ENCODE measurements at places on chromosomes 2 and 18.

DNA sequence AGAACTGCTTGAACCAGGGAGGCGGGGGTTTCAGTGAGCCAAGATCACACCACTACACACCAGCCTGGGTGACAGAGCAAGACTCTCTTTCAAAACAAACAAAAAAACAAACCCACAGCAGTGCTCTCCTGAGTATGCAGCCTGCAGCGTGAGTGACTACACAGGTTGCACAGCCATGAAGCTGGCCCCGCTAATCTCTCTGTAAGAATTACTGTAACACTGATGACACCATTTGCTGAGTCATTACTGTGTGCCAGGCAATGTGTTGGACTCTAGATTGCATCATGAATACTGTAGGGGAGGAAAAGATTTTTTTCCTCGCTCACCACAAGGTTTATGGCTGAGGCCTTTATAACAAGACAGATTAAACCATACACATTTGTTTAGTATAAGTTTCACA lies 118.6 kb upstream of the ATP8B1 start:
- no peak for DNase-seq

GRCh38 chr18:49901862-49902340 lies 88.6 kb upstream of the ACAA2 start:
- DNase-seq, result no peak

DNA sequence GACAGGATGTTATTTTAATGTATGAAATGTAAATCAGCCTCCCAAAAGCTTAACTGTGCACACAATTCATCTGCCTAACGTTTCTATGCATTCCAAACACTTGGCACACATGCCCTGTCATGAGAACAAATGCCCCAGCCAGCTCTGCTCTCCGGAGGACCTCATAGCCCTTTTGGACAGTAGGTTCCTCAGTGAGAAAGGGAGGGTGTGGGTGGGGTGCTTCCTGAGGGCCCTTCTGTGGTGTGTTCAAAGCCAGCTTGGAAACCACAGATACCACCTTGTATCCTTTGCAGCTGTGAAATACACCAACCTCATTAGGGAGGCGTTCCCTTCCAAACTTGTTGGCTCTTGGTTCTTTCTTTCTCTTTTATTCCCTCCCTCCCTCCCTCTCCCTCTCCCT lies 102.2 kb upstream of the ASB18 start:
- DNase-seq, result no peak

- peak; percentile 49 for DNase-seq
Measured at GRCh38 chr2:72916743-72917137, 579 bp upstream of the EMX1 start.
